Stimulated activated CD4-positive, alpha-beta T cell treated with anti-CD3 and anti-CD28 coated beads, Interleukin-4, amount 100 ng/mL, for 1 hour (primary cell): ENCODE measurements at places on chromosomes 3 and 15.

DNA sequence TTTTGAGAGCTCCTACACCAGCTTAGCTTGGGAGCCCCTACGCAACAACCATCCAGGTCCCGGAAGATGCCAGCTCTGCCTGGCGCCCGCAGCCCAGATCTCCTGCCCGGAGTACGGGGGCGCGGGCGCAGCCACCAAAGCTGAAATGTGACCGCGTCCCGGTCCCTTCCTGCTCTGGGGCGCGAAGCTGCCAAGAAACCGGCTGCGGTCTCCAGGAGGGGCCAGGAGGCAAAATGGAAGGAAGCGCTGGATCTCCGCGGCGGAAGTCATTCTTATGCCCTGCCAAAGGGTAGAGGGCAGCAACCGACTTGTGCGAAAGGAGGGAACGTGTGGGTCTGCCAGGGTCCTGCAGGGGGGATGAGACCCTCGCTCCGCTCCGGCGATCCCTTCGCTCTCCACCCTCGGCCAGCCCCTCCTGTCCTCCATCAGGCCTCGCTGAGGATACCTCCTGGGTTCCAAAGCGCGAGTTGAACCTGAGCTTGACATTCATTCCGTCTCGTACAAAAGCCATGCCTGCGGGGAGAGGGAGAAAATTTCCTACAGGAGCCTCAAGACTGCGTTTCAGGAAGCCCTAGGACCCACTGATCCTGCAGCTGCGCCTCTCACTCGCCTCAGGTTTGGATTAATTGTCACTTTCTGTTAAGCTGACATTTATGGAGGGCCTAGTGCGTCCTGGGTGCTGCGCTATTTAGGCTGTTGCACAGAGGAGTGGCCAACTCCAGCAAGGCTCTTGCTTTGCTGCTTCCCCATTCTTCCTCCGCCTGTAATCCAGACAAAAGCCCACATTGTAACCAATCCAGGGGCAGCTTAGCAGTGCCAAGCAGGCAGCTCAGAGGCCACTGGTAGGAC lies 98.3 kb upstream of the VGLL3 start:
- no peak for DNase-seq

DNA sequence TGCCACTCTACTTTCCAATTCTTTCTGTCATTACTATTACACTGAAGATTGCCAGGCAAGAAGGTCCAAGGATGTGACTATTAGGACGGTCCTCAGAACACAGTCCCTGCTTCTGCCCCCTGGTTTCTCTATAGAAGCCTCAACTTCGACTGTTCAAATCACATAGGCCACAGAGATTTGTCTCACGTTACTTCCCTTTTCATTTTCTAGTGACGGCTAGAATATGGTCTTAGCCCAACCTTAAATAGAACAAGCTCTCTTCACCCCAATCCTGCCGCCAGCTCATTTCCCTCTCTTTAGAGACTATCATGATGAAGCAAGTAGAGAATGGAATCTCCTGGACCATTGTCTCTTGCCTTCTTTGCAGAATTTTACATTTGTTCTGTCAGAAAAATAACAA lies 84.9 kb downstream of the TIGIT start:
- no peak for DNase-seq

DNA sequence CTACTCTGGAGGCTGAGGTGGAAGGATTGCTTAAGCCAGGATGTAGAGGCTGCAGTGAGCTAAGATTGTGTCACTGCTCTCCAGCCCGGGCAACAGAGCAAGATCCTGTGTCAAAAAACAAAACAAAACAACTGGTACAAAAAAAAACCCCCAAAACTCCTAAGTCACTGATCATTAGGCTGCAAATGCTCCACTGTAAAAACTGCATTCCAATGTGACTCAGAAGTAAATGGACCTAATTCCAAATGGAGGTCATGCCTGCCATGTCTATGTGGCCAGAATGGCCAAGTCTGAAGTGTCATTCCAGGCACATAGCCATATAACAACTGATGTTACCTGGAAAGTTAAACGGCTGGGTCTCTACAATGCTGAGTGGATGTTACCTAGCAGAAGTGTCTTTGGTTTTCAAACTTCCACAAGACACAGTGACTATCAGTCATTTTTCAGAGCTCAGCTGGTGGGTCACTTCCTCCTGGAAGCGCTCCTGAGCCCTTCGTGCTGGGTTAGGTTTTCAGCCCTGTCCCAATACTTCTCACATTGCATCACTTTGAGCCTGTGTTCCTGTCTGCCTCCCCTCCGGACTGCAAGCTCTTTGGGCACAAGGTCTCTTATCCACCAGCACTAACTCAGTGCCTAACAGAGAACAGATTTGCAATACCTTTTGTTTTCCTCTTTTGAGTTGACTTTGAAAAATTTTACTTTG lies 10.6 kb downstream of the FSTL1 start:
- DNase-seq, result no peak

GRCh38 chr3:33911525-33912322 lies 113.3 kb downstream of the PDCD6IP start:
- no peak for DNase-seq

GRCh38 chr3:187736418-187736871 lies 8.8 kb downstream of the BCL6 start:
- no peak for DNase-seq

GRCh38 chr3:161230621-161231171 lies 9.6 kb downstream of the NMD3 start:
- no peak for DNase-seq

DNA sequence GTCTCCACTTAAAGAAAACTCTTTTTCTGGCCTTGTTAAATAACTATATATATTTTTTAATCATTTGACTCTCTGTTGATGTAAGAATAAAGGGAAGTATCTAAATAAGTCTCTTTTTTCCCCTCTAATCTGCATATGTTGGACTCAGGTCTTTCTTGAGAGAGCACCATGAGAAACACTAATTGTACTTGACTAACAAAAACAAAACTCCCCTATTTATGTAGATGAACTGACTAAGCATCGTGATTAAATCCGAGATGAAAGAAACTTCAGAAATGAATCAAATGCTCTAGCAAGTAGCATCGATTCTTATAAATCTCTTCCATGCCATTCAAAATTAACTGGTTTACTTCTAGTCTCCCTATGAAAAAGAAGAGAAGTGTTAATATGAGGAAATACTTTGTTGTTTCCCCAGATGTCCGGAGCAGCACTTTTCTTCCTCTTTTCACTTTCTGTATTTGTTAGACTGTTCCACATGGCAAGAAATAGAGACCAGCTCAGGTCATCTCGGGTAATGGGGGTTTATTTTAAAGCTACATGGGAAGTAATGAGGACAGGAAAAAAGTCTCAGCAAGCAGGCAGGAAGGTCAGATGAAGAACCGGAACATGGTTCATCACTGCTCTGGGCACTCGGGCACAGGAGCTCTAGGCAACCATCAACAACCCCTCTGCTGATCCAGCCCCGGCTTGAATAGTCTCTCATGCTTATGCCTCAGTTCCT lies 288.3 kb downstream of the CNTN6 start:
- no peak for DNase-seq

DNA sequence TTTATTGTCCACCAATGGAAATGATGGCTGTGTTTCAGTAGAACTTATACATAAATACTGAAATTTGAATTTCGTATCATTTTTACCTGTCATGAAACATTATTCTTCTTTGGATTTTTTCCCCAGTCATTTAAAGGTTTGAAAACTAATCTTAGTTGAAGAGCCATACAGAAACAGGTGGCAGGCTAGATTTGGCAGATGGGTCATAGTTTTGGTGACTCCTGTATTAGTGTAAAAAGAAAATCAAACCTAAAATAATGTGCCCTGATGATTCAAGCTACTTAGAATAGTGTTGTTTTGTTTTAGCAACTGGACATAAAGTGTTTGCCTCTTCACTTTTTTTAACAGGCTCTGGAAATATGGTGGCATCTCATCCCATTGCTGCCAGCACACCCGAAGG lies 68.9 kb downstream of the SIDT1 start:
- no peak for DNase-seq

GRCh38 chr3:45573591-45573990 lies 21.0 kb upstream of the LIMD1 start:
- no peak for DNase-seq

DNA sequence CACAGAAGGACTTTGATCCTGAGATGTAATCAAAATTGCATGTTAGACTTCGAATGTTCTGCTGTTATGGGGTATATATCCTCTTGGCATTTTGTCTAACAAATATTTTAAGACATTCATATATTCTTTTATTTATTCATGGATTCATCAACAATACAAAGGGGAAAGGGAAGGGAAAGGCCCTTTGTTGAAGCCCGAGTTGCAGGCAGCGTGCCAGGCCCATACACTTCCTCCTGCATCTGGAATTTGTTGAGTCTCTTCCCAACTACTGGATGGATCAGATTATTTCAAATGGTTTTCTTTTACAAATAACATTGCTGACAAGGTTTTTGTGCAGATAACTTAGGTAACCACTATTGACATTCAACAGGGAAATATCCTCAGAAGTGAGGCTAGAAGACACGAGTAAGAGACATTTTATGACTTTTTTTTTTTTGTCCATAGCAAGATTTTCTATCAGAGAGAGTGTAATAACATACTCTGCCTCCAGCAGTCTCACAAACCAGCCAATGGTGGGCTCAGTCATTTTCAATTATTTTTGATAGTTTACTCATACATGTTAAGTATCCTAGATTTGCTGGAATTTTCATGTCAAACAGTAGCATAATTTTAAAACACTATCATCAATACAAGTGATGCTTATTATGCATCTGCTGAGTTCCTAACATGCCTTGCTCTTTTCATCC lies 94.3 kb downstream of the RPL39L start:
- DNase-seq, result no peak

DNA sequence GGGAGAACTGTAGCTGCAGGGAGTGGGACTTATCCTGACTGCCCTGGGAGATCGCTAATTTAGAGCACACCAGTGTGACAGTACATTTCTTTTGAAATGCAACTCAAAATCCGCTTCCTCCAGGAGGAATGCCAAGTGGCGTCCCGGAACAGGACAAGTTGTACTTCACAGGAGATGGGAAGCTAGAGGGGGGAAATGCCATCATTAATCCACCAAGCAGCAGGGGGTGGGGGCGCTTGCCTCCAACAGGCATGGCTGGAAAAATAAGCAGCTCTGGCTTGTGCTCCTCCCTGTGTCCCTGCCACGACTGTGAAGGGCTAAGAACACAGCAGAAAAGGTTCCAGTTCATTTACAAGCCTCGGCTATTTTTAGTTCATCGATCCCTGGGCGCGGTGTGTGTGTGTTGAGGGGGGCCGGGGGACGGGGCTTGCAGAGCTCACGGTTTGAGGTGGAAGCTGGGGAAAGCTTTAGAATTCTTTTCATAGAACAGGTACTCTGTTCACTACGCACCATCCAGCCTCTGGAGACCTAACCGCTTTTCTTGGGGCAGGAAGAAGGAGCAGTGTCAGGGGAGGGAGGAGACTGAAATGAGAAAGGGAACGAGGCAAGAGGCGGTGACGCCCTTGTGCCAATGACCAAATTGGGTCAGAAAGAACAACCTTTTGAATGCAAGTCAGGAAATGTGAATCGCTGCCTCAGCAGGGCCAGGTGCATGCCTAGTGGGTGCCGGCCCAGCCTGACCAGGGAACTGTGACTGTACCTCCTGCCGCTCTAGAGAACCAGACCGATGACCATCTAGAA lies 51.8 kb upstream of the DGKG start:
- DNase-seq, result peak; percentile 12

GRCh38 chr15:81942655-81943195 lies 103.1 kb downstream of the MEX3B start:
- no peak for DNase-seq

GRCh38 chr15:31371520-31372240 lies 45.0 kb downstream of the KLF13 start:
- DNase-seq, result no peak

- DNase-seq, result no peak
Observed at GRCh38 chr3:197227780-197228574, 70.4 kb downstream of the DLG1 start.

DNA sequence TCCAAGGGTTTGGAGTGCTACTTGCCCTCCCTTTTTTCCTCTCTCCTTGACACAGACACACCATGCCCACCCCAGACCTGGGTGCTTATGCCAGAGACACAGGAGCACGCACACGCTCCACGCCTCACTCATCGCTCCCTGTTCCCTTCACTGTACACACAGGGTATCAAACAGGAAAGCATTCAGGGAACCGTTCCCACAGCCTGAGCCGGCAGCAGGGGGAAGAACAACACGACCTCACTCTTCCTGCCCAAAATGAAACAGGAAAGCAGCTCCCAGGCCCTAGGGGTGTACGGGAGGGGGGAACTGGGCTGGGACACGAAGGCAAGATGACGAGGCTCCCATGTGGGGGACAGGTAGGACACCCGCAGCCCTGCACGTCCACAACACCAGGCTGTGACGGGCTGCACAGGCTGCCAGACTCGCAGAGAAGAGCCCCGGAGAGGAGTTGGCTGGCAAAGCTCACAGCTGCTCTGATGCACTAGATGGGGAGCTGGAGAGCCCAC lies 11.2 kb downstream of the DLL4 start:
- DNase-seq, result no peak

GRCh38 chr15:38195191-38195901 lies 57.3 kb upstream of the SPRED1 start:
- no peak for DNase-seq

- no peak for DNase-seq
Observed at GRCh38 chr3:185789134-185789533, 35.7 kb downstream of the IGF2BP2 start.

GRCh38 chr15:23694592-23694991 lies 7.5 kb upstream of the NDN start:
- no peak for DNase-seq

DNA sequence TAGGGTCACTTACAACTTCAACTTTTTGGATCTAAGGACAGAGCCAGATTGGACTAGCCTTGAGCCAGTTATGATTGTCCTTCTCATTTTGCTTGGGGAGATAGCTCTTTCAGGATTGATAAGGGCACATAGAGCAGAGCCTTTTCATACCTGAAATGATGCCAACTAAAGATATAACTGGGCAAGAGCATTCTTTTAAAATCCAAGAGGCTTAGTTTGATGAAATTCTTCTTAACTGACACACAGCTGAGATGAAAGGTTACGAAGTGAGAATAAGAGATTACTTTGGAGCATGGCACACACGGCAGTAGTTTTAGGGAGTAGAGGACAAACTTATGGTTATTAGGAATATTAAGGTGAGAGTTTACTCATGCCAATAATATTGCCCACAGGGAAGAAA lies 12.7 kb downstream of the CD200 start:
- no peak for DNase-seq

GRCh38 chr3:14430053-14430452 lies 27.6 kb downstream of the SLC6A6 start:
- no peak for DNase-seq

GRCh38 chr3:73018790-73019441 lies 22.3 kb downstream of the PPP4R2 start:
- DNase-seq, result no peak

- no peak for DNase-seq
Observed at GRCh38 chr15:67349634-67350033, 95.0 kb downstream of the IQCH start.
